ENCODE measurements at places on chromosomes 1 and 21.

DNA sequence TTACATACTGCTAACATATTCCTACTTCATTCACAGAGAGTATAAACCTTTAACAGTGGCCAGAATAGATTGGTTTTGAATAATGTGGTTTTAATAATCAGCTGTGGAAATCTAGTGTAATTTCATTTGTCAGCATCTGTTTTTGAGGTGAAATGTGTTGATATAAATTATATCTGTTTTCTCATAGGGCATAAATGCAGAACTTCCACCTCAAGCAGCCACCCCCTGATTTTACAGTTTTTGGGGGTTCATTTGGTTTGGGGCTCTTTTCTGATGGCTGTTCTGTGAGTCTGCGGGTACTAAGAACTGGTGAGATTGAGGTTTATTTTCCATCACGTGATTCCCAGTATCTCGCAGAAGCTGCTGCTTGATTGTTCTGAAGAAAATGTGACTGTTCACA lies 23.2 kb downstream of the EDARADD start:
- H3K27ac ChIP-seq, result no peak overlapping the region
- no peaks in the 10 kb centered on the region for H3K36me3 ChIP-seq
- H3K4me3 ChIP-seq, result no peak overlapping the region
- peaks cover 23% of the 10 kb centered on the region for H3K4me1 ChIP-seq
- H3K27me3 ChIP-seq, result peaks cover 2% of the 10 kb centered on the region
- DNase-seq, result no peak

GRCh38 chr1:47915677-47916353 lies 81.4 kb downstream of the TRABD2B start:
- no peak overlapping the region for H3K27ac ChIP-seq
- no peak for DNase-seq
- H3K4me1 ChIP-seq, result no peaks in the 10 kb centered on the region

DNA sequence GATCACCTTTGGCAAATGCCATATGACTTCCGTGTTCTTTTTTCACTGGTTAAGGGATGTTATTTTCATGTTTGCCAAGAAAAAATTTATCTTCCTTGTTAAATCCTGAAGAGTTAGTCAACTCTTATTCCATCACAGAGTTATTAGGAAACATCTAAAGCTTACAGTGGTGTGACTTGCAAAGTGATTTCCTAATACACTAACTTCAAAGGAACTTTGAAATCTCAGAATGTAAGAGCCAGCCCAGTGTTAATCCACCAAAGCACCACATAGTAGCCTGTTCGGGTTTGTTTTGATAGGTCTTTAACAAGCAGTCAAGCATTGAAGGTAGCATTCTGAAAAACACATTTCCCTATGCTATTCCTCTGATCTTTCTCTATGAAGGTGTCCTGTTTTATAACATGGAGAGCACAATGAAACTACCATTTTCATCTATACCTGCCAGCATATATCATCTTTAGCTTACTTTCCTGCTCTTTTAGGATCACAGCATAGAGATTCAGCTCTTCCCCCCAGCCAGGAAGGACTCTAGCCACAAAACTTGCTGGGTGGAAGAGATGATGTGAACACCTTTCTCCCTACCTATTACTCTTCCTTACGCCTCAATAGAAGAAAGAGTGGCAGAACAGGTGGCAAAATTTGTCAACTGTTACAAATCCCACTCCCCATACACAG lies 82.4 kb upstream of the MAGI3 start:
- no peak for DNase-seq
- H3K36me3 ChIP-seq, result peaks cover 8% of the 10 kb centered on the region
- no peaks in the 10 kb centered on the region for H3K4me1 ChIP-seq
- no peak overlapping the region for H3K4me3 ChIP-seq
- H3K27me3 ChIP-seq, result peaks cover 51% of the 10 kb centered on the region
- H3K27ac ChIP-seq, result no peak overlapping the region

- H3K27ac ChIP-seq, result no peak overlapping the region
- no peaks in the 10 kb centered on the region for H3K36me3 ChIP-seq
- no peak overlapping the region for H3K4me3 ChIP-seq
- peaks cover 6% of the 10 kb centered on the region for H3K4me1 ChIP-seq
Observed at GRCh38 chr1:220217383-220217988, 54.8 kb downstream of the RAB3GAP2 start.

GRCh38 chr21:46190491-46191131 lies 6.4 kb upstream of the SPATC1L start:
- H3K4me3 ChIP-seq, result no peak overlapping the region
- no peaks in the 10 kb centered on the region for H3K27me3 ChIP-seq
- no peak for DNase-seq
- no peak overlapping the region for H3K27ac ChIP-seq

DNA sequence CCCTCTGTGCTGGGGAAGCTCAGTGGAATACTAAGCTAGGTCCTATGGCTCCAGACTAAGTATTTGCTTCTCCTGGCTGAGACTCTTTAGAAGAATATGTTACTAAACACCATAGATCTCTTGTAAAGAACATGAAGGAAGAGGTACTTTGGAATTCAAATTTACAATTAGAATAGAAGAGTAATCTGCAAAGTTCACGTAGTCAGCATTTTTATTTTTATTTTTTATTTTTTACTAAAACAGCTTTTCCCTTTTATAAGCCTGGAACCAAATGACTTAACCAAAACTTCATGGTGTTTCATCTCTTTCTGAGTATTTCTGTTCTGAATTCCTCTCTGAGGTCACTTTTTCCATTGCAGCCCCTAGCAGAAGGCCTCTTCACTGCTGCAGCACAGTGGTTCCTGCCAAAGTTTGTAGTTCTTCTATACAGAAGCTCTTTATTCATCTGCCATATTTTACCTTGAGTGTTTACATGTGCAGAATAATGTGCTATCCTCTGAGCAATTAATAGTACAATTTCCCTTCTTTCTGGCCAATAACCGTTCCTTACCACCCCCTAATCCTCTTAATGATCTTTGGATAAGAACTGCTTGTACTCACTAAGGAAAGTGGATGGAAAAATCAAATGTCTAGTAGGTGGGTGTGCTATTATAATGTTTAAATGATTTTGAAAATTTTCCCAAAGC lies 27.2 kb downstream of the TSEN15 start:
- no peak for DNase-seq
- no peaks in the 10 kb centered on the region for H3K27me3 ChIP-seq
- peaks cover 6% of the 10 kb centered on the region for H3K36me3 ChIP-seq
- no peak overlapping the region for H3K27ac ChIP-seq
- H3K4me3 ChIP-seq, result no peak overlapping the region

- no peak for DNase-seq
- H3K4me3 ChIP-seq, result peak within 1 kb of the TSS; percentile 56
- peaks cover 6% of the 10 kb centered on the region for H3K4me1 ChIP-seq
- peak within 1 kb of the TSS; percentile 26 for H3K27ac ChIP-seq
Observed at GRCh38 chr1:116909512-116910378, at the start of gene PTGFRN. Gene PTGFRN, plus strand, starts transcription at chr1:116909916. Its CDS starts 288 bp downstream, at chr1:116910204.

DNA sequence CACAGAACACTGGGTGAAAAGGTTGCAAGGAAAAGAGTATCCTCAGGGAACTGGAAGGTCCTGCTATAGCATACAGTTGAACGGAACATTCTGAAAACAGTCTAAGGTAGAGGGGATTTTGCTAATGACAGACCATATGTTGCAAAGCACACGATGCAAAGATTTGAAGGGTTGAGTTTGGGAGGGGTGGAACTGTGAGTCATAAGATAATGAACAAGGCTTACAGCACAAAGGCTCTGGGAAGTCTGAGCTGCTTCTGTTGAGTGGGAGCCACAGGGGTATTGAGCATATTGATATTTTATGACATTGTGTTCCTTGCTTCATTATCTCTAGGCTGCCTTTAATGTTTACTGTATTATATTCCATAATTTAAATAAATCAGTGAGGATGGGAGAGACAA lies 104.9 kb downstream of the PLPPR4 start:
- H3K27me3 ChIP-seq, result no peaks in the 10 kb centered on the region
- no peaks in the 10 kb centered on the region for H3K36me3 ChIP-seq
- DNase-seq, result no peak
- no peak overlapping the region for H3K4me3 ChIP-seq

DNA sequence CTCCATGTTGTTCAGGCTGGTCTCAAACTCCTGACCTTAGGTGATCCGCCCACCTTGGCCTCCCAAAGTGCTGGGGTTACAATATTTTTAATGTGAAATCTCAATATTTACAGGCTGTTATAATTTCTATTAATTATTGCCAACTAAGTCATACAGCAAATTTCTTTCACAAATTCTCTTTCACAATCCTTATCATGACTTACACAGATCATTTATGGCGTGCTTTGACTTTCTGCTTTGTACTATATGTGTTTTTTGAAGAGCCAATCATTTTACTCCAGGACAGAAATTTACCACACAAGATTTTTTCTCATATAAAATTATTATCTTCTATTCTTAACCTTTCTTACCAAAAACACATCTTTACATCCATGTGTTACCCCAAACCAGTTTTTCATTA lies 1729.9 kb downstream of the NCAM2 start:
- peaks cover 15% of the 10 kb centered on the region for H3K36me3 ChIP-seq
- H3K27me3 ChIP-seq, result no peaks in the 10 kb centered on the region
- no peak overlapping the region for H3K27ac ChIP-seq
- H3K4me1 ChIP-seq, result no peaks in the 10 kb centered on the region
- no peak overlapping the region for H3K4me3 ChIP-seq

DNA sequence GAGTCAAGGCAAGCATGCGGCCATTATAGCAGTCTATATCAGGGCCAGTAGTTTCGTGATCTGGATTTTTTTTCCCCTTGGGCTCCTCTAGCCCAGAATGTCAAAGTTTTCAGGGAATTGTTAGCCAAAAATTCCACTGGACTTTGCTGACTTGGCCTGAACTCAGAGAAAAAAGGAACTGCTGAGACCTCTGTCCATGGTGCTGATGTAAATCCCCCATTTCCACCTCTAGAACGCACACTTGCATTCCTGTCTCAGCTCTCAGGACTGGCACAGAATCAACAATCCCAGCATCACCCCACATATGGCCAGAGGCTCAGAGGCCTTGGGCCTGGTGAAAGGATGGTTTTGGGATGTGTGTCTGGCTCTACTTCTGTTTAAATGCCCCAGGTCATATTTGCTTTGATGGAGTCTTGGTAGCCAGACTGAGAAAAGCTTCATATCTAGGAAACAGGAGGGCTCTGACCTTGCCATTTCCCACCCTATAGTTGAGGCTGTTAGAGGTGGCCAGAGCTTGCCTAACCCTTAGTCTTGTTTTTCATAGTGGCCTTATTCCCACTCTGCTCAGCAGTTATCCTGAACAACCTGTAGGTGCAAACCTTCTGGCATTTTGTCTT lies 16.9 kb upstream of the EFCAB14 start:
- peaks cover 4% of the 10 kb centered on the region for H3K36me3 ChIP-seq
- H3K4me1 ChIP-seq, result no peaks in the 10 kb centered on the region
- H3K27me3 ChIP-seq, result peaks cover 23% of the 10 kb centered on the region
- no peak overlapping the region for H3K4me3 ChIP-seq
- H3K27ac ChIP-seq, result no peak overlapping the region
- no peak for DNase-seq

- no peaks in the 10 kb centered on the region for H3K27me3 ChIP-seq
- no peak overlapping the region for H3K4me3 ChIP-seq
- peaks cover 5% of the 10 kb centered on the region for H3K4me1 ChIP-seq
- DNase-seq, result no peak
- H3K27ac ChIP-seq, result no peak overlapping the region
Observed at GRCh38 chr1:178871551-178872320, 859 bp upstream of the ANGPTL1 start.

- no peaks in the 10 kb centered on the region for H3K36me3 ChIP-seq
- no peak overlapping the region for H3K27ac ChIP-seq
- H3K4me1 ChIP-seq, result no peaks in the 10 kb centered on the region
- peaks cover 16% of the 10 kb centered on the region for H3K27me3 ChIP-seq
- H3K4me3 ChIP-seq, result no peak overlapping the region
Observed at GRCh38 chr1:75625795-75626194, 14.9 kb upstream of the SLC44A5 start.

DNA sequence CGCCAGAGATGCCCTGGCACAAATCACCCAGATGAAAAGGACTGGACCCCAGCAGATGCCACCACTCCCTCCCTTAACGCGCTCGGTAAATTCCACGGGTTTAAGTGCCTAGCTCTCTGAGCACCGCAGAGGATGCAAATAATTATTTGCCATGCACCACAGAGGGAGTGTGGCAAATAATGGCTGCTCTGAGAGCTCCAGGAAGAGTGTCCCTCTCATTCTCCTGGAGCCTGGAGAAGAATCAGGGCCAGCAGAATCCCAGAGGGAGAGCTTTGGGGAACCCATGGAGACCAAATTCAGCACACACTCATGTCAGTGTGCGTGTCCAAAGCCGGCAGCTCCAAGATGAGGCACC lies 667 bp downstream of the HHIPL2 start:
- no peak overlapping the region for H3K4me3 ChIP-seq
- no peaks in the 10 kb centered on the region for H3K4me1 ChIP-seq
- peaks cover 7% of the 10 kb centered on the region for H3K27me3 ChIP-seq
- no peaks in the 10 kb centered on the region for H3K36me3 ChIP-seq
- no peak for DNase-seq

- H3K36me3 ChIP-seq, result peaks cover 10% of the 10 kb centered on the region
- peak overlapping the region; percentile 96 for H3K4me3 ChIP-seq
- H3K27me3 ChIP-seq, result no peaks in the 10 kb centered on the region
- H3K27ac ChIP-seq, result peak overlapping the region; percentile 100
Observed at GRCh38 chr1:12436817-12437599, 181.0 kb downstream of the DHRS3 start.

GRCh38 chr21:25509862-25510261 lies 97.4 kb downstream of the MRPL39 start:
- H3K36me3 ChIP-seq, result peaks cover 9% of the 10 kb centered on the region
- H3K27ac ChIP-seq, result peak overlapping the region; percentile 65
- peaks cover 27% of the 10 kb centered on the region for H3K4me1 ChIP-seq
- H3K27me3 ChIP-seq, result no peaks in the 10 kb centered on the region

- H3K27me3 ChIP-seq, result no peaks in the 10 kb centered on the region
- H3K27ac ChIP-seq, result no peak overlapping the region
- no peak overlapping the region for H3K4me3 ChIP-seq
- H3K4me1 ChIP-seq, result no peaks in the 10 kb centered on the region
Observed at GRCh38 chr1:189962181-189962580, 515.5 kb downstream of the BRINP3 start.

DNA sequence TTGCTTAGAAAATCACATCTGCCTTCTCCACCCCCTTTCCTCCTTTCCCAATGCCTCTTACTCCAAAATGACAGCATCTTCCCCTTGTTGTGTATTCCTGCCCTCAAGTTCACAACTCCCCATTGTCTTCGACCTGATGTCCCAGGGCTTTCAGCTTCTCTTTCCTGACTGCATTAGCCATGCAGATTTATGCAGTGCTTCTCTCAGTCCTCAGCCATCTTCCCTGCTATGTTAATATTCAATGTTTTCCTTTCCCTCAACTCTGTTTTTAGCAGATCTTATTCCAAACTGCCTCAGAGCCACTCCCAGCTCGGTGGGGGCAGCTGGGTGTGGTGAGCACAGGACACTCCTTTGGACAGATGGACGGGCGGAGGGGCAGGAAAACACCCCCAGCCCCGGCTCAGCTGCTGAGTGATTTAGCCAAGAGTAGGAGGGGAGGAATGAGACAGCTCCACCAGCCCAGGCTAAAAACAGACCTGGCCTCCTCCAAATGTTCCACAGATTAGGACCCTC lies 71.0 kb downstream of the CD2 start:
- no peaks in the 10 kb centered on the region for H3K27me3 ChIP-seq
- H3K27ac ChIP-seq, result peak overlapping the region; percentile 94
- no peak for DNase-seq
- H3K4me3 ChIP-seq, result no peak overlapping the region
- peaks cover 6% of the 10 kb centered on the region for H3K36me3 ChIP-seq

DNA sequence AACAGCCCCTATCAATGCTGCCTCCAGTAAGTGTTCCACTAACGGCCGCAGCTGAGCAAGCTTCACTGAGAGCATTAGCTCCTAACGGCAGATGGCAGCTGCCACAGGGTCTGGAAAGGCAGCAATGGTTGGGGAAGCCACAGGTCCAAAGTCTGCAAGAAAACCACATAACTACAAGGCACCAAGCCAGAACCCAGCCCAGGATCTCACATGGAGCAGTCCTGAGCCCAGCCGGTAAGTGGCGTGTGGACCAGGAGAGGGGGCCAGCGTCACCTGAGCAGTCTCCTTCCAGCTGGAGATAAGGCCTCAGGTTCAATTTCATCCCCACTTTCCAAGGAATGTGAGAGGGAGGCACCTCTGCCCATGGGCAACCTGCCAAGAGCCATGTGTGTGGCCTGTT lies 13.2 kb downstream of the SYT2 start:
- H3K4me3 ChIP-seq, result no peak overlapping the region
- H3K4me1 ChIP-seq, result peaks cover 6% of the 10 kb centered on the region
- no peaks in the 10 kb centered on the region for H3K36me3 ChIP-seq
- peaks cover 24% of the 10 kb centered on the region for H3K27me3 ChIP-seq
